ENCODE measurements at places on chromosomes 1 and 21.

- DNase-seq = no peak
Observed at GRCh38 chr1:44246806-44247205, 33.5 kb downstream of the DMAP1 start.

GRCh38 chr1:227777156-227777555, 38.3 kb upstream of the PRSS38 start:
- no peak for DNase-seq

- DNase-seq = no peak
Observed at GRCh38 chr1:157177733-157178394, 39.7 kb upstream of the ETV3 start.

GRCh38 chr1:199174336-199174735, 535.5 kb downstream of the PTPRC start:
- no peak for DNase-seq

DNA sequence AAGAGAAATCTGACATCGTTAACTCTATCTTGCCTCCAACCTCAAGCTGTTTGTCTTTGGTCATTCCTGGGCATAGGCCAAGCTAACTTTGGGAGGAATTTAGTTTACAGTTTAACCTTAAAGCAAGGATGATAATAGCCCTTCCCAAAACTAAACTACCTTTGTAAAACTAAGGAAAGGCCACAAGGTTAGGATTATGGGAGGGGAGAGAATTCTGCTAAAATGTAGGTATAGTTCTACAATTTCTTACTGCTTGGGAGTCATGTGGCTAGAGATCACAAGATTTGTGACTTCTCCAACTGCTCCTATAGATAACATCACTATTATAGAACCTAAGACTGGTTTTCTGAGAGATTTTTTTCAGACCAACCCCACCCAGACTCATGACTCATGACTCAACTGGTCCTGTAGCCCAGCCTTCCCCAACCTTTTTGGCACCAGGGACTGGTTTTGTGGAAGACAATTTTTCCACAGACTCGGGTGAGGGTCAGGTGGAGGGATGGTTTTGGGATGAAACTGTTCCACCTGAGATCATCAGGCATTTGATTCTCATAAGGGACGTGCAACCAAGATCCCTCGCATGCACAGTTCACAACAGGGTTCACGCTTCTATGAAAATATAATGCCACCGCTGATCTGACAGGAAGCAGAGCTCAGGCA, 70.7 kb upstream of the MUTYH start:
- DNase-seq = no peak

GRCh38 chr1:34166625-34167361, 1.8 kb upstream of the CSMD2 start:
- no peak for DNase-seq

- no peak for DNase-seq
Observed at GRCh38 chr1:213444224-213444623, 393.2 kb downstream of the RPS6KC1 start.

DNA sequence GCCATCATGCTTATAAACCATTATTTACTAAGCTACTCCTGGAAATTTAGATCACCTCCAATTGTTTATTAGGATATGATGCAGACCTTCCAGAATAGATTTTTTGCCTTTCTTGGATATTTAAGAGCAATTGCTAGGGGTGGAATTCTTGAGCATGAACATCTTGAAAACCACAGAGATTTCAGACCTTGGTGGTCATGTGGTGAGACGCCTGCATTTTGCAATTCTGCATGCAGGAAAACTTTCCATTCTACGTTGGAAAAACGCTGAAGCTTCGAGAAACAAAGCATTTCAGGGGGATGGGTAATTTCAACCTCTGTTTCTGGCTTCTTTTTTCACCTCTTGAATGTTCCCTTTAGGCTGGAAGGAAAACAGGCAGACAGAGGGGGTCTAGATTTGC, 596.3 kb downstream of the KIF26B start:
- no peak for DNase-seq

GRCh38 chr21:41778930-41779600, 12.2 kb upstream of the RIPK4 start:
- no peak for DNase-seq

DNA sequence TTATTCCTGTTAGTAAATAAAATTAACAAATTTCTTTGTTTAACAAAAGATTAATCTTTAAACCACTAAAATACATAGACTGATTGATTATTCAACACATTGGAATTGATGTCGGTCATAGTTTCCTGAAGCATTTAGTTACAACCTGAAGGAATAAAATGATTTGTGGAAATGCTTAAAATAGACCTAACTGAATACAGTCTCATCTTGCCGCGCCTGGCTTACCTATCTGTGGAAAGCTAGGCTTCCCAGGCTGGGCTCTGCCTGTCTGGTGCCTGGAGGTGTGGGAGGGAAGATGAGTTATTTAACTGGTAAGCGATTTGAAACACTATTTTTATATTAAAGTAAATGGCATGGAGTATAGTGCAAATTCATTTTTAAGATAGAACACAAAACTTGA, 10.2 kb downstream of the RHOU start:
- DNase-seq = no peak

GRCh38 chr1:41611068-41611931, 126.8 kb upstream of the EDN2 start:
- DNase-seq = no peak

- DNase-seq = no peak
Observed at GRCh38 chr1:7233237-7233540, 447.9 kb downstream of the CAMTA1 start.

DNA sequence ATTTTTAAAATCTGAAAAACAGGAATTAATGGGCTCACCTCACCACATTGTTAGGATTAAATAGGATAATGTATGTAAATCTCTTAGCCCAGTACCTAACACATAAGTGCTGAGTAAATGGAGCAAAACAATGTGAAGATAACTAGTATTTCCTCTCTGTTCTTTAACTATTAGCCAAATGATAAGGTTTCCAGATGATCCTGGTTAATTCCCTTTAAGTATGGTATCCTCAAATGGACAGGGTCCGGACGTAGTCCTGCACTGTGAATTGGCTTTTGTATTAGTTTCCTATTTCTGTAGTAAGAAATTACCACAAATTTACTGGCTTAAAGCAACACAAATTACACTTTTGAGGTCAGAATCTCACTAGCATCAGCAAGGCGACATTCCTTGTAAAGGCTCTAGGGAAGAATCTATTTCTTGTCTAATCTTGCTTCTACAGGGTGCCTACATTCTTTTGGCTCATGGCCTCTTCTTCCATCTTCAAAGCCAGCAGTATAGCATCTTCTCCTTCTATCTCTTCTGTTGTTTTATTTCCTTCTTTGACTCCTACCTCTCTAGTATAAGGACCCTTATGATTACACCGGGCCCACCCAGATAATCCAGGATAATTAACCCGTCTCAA, 17.1 kb downstream of the SCAF4 start:
- no peak for DNase-seq

DNA sequence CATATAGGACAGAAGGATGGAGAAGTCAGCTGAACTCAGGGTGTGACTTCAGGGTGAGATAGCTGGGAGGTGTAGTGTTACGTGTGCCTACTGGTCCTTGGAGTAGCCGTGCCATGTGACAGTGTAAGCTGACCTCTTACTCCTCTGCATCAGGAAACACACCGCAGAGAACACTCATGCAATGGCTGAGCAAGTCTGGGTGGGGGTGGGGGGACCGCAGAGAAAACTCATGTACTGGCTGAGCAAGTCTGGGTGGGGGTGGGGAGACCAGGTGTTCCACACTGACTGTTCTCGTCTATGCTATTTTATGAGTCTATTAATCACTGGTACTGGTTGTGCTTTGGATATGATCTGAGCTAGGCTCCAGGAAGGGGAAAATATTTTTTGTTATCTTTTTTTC, 233.1 kb downstream of the PAPPA2 start:
- no peak for DNase-seq

GRCh38 chr1:38533772-38534472, 325.6 kb downstream of the RRAGC start:
- no peak for DNase-seq

DNA sequence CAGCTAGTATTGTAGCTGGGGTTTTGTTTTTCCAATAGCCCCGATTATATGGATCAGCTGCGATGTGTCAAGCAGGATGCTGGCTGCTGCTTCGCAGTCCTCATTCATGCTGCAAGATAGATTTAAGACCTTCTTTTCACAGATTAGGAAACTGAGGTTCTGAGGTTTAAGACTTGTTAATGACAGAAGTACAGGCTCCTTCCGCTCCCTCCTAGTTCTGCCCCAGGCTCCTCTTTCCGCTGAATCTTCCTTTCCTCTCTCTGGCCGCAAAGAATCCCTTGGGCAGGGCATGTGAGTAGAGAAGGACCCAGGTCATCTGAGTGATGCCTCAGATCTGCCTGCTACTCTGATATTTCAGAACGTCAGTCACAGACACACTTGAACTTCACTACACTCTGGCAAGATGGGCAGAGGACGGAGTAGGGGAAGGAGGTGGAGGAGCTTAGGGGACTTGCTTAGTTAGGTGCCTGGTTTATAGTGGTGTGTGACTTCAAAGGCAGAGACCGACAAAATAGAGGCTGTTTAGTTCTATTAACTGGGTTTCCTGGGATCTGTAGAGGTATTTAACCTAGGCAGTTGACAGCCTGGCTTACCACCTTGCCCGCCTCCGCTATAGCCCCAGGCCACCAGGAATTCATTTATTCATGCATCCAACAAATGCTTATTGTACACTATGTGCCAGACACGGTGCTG, 4.2 kb downstream of the IGSF21 start:
- no peak for DNase-seq

- no peak for DNase-seq
Observed at GRCh38 chr1:183893561-183894289, 88.8 kb downstream of the RGL1 start.

DNA sequence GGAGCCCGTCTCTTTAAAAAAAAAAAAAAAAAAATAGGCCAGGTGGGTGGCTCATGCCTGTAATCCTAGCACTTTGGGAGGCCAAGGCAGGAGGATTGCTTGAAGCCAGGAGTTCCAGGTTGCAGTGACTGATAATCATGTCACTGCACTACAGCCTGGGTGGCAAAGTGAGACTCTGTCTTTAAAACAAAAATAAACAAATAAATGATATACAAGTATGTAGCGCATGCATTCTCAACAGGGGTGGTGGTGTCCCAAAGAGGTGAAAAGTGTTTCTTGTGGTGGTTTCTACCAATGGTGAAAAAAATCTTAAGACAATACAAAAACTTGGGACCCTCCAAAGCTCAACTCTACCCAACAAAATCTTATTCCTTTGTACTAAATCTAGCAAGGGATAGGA, 17.9 kb downstream of the CNN3 start:
- DNase-seq = no peak

DNA sequence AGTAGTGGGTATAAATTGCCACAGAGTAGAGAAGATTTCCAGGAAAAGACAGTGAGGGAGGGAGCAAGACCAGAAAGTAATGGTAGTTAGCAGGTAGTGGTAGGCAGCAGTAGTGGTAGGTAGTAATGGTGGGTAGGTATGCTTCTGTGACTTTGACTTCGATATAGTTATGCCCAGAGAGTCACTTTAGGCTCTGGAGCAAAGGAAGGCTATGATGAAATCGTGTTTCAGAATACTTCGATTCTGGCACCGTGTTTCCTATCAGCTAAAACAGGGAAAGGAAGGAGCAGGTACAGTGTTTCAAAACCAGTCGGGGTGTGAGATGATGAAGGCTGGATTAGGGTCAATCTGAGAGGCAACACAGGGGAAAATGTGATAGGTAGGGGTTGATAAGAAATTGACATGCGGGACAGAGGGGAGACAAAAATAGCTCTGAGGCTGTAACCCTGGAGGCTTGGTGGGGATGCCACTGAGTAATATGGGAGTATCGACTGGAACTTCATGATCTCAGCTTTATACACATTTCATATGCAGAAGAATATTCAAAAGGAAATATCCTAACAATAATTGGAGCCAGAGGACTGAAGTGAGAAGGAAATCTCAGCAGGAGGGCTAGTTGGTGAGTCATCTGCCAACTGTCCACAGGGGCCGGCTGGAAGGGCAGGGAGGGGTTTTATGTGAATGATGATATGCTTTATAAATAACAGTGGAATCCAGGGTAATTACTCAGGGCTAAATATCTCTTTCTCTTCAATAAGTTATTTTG, 25.2 kb upstream of the TRIM45 start:
- DNase-seq = no peak

GRCh38 chr1:118788463-118788862, 199.7 kb downstream of the TBX15 start:
- DNase-seq = no peak

- DNase-seq = no peak
Observed at GRCh38 chr21:28738882-28739281, 253.8 kb downstream of the LTN1 start.

DNA sequence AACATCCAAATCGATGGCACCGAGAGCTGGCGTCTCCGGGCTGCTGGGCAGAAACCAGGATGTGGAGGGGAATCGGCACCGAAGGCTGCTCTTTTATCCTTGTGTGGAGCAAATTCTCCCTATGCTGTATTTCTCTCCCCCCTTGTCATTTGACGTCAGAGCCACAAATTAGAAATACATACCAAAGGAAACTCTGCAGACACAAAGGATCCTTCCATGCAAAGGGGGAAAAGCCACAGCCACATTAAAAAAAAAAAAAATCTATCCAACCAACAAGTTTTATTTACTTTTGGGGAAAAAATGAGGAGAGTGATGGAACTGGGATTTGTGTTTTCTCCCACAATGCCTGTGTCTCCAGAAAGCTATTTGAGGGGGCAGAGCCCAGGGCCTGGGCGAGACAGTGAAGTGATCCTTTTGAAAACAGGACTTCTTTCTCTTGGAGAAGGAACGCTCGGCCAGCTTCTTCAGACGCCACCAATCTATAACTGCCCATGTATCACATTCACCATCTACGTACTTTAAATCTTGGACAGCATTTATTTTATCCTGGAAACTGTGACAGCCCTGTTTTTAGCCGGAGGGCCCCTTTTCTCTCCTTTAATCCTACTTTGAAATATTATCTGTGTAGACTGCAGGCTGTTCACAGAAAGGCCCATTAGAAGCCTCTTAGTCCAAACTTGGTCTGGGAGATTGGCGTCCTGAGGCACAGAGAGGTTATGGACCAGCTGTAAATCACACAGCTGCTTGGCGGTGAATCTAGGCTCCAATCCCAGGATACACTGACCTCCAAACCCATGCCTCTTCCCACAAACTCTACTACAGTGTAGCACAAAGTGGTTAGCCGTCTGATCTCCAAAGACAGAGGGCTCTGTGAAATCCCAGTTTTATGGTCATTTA, 4.5 kb downstream of the KANK4 start:
- DNase-seq = no peak

DNA sequence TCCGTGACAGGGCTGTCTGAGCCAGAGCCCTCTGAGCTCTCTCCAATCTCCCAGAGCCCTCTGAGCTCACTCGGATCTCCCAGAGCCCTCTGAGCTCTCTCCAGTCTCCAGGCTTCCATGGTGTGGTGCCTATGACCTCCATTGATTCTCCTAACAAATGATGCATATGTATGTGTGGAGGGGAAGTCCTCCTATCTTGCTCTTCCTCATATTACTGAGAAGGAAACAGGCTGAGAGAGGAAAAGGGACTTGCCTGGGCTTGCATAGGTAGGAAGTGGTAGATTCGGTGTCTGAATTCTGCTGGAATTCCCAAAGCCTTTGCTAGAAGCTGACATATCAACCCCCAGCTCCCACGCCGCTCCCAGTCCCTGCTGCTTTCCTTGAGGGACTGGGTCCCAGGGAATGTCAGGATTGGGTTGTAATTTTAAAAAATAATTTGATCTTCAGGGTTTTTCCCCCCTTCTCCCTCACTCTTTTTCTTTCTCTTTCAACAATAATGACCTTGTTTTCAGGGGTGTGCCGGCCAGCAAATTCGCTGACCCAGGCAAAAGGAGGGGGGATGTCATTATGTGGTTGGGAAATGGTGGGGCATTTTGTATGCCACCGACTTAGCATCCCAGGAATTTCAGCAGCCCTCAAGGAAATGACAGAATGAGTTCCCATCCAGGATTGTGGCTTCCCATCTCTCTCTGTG, 42.3 kb upstream of the RUNX3 start:
- DNase-seq = no peak

GRCh38 chr1:230270559-230271281, 155.4 kb downstream of the PGBD5 start:
- DNase-seq = peak; percentile 39

Data from GM19239 (cell line).